Renal pelvis (tissue), 12 donors: ENCODE measurements at places on chromosomes 13 and 19. TPM values are rescaled to one million over a fixed set of nuclear protein-coding genes. Genes with fewer than 3 reads are reported as not detected.

DNA sequence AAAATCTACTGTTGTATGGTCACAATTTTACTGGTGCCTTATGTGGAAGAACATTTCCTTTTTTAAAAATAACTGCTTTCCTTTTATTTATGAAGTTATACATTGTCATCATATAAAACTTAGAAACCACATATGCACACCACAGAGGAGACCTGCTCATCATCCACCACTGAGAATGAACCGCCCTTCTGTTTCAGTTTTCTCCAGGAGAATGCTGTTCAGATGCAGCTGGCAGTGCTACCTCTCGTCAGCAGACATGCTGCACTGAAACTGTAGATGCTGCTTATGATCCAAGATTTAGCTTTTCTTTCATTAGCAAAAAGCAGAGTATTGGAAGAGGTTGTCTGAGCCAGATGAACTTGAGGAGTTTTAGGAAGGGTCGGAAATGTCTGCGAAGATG, 10.1 kb downstream of the SLC25A15 start:
- no peak for DNase-seq

DNA sequence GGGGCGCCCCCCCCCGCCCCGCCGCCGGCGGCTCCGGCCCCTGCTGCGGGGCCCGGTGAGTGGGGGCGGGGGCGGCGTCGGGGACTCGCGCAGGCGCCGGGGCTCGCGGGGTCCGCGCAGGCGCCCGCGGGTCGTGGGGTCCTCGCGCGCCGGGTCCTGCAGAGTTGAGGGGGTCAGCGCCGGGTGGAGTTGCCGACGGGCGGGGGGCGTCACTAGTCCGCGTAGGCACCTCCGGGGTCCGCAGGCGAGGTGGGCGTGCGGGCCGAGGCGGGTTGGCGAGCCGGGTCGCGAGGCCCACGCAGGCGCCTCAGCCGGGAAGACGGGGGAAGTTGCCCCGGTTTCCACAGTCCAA, 365 bp downstream of the PPP6R1 start:
- peak; percentile 30 for DNase-seq

DNA sequence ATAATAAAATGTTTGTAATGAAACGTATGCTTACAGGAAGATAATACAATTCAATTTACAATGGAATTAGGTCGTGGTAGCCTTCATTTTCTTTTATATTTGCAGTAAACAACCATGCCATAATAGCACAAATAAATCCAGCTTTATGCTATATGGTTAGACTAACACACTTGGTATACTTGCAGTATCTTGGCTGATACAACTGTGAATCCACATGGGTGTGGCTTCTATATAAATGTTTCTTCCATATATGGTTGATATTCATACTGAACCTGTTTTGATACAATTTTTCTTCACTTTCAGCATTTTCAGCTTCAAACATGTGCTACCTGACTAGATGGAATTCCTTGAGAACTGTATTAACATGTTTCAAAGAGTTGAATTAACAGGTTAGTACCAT, 20.4 kb upstream of the SPRY2 start:
- no peak for DNase-seq

GRCh38 chr19:44552324-44552723, 22.8 kb upstream of the CEACAM20 start:
- DNase-seq = no peak

The SYNE4 gene
- 13.2 TPM for polyA plus RNA-seq

The PTH2 gene
- polyA plus RNA-seq = not detected

The ZNF546 gene
- polyA plus RNA-seq = 8.3 TPM

The ZNF43 gene
- 45.7 TPM for polyA plus RNA-seq

DNA sequence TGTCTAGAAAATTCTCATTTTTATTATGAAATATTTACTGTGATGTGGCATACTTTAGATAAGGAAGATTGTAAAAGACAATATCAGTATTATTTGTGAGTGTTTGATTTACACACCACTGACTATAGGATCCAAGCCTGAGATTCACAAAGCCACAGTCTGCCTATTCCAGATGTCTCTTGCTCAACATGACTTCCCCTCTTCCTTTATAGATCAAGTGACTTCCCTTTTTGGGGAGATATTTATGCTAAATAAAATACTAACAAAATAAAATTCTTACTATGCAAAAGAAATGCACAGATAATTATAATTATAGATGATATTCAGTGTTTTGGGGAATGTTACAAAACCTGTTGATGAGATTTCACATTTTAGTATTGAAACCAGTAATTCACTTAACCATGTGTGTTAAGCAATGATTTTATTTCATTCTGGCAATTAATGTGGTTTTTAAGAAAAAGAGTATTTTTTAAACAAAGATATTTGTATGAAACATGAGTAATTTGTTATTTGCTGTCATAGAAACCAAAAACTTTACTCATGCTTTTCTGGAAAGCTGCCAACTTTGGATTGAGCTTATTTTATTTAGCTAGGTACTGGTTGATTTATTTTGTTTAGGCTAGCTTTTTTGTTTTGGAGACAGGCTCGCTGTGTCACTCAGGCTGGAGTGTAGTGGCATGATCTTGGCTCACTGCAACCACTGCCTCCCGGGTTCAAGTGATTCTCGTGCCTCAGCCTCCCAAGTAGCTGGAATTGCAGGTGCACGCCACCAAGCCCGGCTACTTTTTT, 13.7 kb upstream of the GPR183 start:
- DNase-seq = peak; percentile 12

GRCh38 chr19:56167064-56167578, 8.7 kb upstream of the GALP start:
- peak; percentile 39 for DNase-seq

DNA sequence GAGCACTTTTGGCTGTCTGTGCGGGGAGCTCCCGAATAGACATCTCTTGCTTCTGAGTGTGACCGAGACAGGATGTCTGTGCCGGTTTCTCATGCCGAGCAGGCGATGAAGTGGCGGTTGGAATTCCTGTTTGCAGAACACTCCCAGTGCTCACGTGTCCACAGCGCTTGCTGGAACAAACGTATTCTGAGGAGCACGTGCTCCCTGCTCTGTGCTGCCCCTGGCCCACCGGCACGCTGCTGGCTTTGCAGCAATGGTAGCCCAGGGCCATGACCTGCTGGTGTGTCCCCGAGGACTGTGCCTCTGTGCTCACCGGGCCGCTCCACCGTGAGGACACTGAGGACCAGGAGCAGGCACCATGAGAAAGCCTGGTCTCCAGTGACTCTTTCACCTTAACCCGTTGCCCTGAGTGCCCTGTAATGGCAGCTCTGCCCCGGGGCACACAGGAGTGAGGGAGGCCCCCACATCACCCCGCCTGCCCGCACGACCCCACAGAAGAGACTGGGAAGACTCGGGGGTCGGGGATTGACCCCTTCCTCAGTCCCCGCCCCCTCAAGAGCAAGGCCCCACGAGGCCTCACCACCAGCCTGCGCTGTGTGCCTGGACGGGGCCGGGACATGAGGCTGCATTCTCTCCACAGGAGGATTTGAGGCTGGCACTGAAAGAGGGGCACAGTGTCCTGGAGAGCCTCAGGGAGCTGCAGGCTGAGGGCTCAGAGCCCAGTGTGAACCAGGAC, 40.0 kb upstream of the F7 start:
- no peak for DNase-seq

DNA sequence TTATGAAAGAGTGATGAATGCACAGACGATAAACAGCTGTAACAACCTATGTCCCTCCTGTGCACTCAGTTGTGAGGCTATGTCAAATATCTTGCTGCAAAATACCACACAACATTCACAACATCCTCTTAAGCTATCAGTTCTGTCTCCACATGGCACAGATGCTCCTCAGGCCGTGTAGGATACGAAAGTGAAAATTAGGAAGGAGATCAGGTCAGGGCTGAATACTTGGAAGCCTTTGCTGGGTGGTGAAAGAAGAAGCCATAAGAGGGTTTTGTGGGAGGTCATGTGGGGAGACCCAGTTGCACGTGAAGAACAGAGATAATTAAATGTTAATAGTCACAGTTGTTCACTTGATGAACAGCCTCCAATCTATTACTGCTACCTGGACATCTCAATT, 58.9 kb downstream of the RXFP2 start:
- DNase-seq = no peak

The ZNF729 gene
- polyA plus RNA-seq = 0.21 TPM

The SIGLECL1 gene
- polyA plus RNA-seq = not detected

- no peak for DNase-seq
Observed at GRCh38 chr13:43725460-43725859, 61.3 kb downstream of the ENOX1 start.

DNA sequence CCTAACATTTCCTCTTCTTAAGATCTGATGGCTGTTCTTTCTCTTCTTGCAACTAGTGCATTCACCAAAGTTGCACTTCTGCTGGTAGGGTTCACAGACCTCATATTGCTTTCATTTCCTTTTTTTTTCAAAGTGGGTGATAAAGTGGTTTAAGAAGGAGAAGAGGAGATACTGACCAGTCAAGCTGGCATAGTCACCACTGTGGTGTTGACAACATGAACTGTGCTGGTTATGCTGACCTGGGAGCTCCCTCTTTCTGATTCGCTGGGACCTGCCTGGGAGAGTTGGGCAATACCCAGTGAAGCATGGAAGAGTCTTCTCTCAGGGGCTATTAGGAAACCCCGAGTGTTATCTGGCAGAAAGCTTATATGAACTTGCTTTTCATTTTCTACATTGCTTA, 222.9 kb downstream of the SLITRK5 start:
- DNase-seq = no peak
